Activated CD4-positive, alpha-beta T cell treated with anti-CD3 and anti-CD28 coated beads for 36 hours (primary cell): ENCODE measurements at places on chromosomes 13 and 19. TPM values are rescaled to one million over a fixed set of nuclear protein-coding genes. Genes with fewer than 3 reads are reported as not detected.

- no peak overlapping the region for H3K27ac ChIP-seq
- DNase-seq: no peak
- no peaks in the 10 kb centered on the region for H3K27me3 ChIP-seq
- H3K36me3 ChIP-seq: no peaks in the 10 kb centered on the region
- no peak overlapping the region for H3K4me3 ChIP-seq
- no peaks in the 10 kb centered on the region for H3K4me1 ChIP-seq
These were observed 746.9 kb downstream of the EFNB2 start for GRCh38 chr13:105788530-105788929.

GRCh38 chr13:77986713-77987112, 68.1 kb upstream of the EDNRB start:
- DNase-seq: no peak
- no peak overlapping the region for H3K27ac ChIP-seq
- no peak overlapping the region for H3K4me3 ChIP-seq
- H3K27me3 ChIP-seq: peaks cover 1% of the 10 kb centered on the region
- H3K4me1 ChIP-seq: no peaks in the 10 kb centered on the region

- no peak overlapping the region for H3K4me3 ChIP-seq
- no peaks in the 10 kb centered on the region for H3K27me3 ChIP-seq
- H3K4me1 ChIP-seq: no peaks in the 10 kb centered on the region
These were observed 6.7 kb upstream of the TMPRSS9 start for GRCh38 chr19:2353159-2353886.

- no peaks in the 10 kb centered on the region for H3K4me1 ChIP-seq
- H3K36me3 ChIP-seq: no peaks in the 10 kb centered on the region
- H3K4me3 ChIP-seq: no peak overlapping the region
- H3K27ac ChIP-seq: no peak overlapping the region
- DNase-seq: no peak
These were observed 121.8 kb downstream of the URI1 start for GRCh38 chr19:30063650-30064347.

DNA sequence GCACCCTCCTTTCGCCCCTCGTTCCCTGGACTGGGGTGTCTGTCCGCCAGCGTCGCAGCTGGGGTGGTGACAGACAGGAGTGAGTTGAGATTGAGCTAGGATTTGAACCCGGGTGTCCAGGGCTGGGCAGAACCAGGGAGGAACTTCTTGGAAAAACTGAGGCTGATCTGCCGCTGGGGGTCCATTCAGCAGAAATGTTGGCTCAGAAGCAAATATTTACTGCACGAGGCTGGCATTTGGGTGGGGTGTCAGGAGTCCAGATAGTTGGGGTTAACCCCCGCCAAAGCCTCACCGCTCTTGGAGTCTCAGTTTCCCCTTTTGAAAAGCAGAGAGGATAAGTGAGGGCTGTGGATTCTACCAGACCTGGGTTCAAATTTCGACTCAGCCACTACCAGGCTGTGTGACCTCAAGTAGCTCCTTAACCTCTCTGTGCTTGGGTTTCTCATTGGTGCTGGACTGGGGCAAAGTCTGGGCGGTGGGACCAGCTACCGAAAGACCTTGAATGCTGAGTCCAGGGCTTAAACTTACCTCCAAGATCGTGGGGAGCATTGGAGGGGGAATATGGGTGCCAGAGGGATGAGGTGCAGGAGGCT, 20.9 kb downstream of the MAST3 start:
- H3K36me3 ChIP-seq: peaks cover 6% of the 10 kb centered on the region
- H3K4me3 ChIP-seq: peak overlapping the region; percentile 74
- peaks cover 34% of the 10 kb centered on the region for H3K4me1 ChIP-seq
- H3K27me3 ChIP-seq: no peaks in the 10 kb centered on the region

DNA sequence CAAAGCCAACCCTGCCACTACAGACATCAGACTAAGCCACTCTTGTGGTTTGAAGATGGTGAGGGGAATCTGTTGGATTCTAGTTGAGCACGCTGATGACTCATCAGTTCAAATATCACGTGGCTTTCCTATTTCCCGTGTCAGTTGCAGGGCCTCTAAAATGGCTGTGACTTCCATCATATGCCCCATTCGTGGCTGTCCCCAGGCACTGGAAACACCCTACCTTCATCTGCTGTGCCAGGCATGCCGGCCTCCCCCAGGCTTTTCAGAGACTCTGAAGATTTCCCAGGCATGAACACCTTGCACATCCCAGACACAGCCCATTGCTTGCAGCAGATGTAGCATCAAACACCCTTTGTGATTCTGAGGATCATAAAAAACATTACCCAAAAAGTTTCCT, 659.9 kb downstream of the UQCRFS1 start:
- H3K27ac ChIP-seq: no peak overlapping the region
- DNase-seq: peak; percentile 30
- no peaks in the 10 kb centered on the region for H3K36me3 ChIP-seq
- peaks cover 6% of the 10 kb centered on the region for H3K4me1 ChIP-seq

- no peak overlapping the region for H3K4me3 ChIP-seq
- no peaks in the 10 kb centered on the region for H3K27me3 ChIP-seq
- H3K4me1 ChIP-seq: peaks cover 30% of the 10 kb centered on the region
- H3K27ac ChIP-seq: no peak overlapping the region
- no peak for DNase-seq
These were observed 11.8 kb downstream of the TGFB1 start for GRCh38 chr19:41341669-41342490.

DNA sequence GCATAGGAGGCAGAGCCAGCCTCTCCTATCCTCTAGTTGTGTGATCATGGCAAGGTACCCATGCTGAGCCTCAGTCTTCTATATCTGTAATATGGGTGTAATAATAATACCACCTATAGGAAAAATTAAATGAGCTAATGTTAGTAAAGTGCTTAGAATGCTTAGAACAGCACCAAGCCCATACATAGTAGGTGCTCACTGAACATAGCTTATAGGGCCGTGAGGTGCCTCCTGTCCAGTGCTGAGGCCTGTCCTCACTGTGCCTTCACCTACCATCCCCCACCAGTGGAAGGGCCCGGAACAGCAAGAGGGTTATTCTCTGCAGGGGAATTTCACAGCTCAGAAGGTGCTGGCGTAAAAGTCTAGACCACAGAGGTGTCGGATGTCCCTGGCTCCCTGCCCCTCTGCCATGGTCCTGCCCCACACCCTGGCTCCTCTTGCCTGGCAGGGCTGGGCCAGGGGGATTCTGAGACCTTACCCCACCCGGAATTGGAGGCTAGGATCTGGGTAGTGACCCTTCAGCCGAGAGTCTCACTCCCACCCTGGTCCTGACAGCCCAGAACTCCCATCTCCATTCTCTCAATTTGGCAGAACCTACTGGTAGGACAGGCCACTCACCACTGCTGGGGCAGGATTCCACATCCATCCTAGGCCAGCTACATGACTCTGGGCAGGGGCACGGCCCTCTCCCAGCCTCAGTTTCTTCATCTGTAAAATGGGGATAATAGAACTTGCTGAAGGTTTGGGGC, 2.2 kb upstream of the SCN1B start:
- no peak overlapping the region for H3K27ac ChIP-seq
- H3K4me3 ChIP-seq: no peak overlapping the region
- peaks cover 34% of the 10 kb centered on the region for H3K36me3 ChIP-seq
- DNase-seq: no peak
- peaks cover 6% of the 10 kb centered on the region for H3K4me1 ChIP-seq

PPM1N gene
- total RNA-seq: 2.8 TPM

ZNF835 gene
- total RNA-seq: 2.8 TPM

- no peaks in the 10 kb centered on the region for H3K36me3 ChIP-seq
- H3K4me3 ChIP-seq: no peak overlapping the region
- H3K27me3 ChIP-seq: no peaks in the 10 kb centered on the region
These were observed 361.5 kb downstream of the ENOX1 start for GRCh38 chr13:43425234-43425633.

DNA sequence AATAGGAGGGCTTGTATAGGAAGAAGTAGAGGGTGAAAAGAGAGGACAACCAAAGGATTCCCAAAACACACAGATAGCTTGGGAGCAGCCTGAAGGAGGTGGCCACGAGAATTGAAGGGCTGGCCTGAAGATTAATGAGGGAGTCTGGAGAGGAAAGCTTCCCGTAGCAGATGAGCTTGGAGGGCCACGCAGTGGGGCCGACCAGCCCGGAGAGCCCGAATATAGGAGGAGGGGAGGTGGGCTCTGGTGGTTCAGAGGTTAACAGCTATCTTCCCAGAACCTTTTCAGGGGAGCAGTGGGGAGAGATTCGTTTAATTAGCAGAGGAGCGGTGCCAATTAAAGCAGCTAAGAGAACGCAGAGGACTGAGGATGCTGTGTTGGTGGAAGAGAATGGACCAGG, 154.9 kb downstream of the STK24 start:
- DNase-seq: no peak
- no peaks in the 10 kb centered on the region for H3K36me3 ChIP-seq
- H3K27me3 ChIP-seq: peaks cover 11% of the 10 kb centered on the region
- no peak overlapping the region for H3K4me3 ChIP-seq
- no peaks in the 10 kb centered on the region for H3K4me1 ChIP-seq

PROZ gene
- not detected for total RNA-seq

DNA sequence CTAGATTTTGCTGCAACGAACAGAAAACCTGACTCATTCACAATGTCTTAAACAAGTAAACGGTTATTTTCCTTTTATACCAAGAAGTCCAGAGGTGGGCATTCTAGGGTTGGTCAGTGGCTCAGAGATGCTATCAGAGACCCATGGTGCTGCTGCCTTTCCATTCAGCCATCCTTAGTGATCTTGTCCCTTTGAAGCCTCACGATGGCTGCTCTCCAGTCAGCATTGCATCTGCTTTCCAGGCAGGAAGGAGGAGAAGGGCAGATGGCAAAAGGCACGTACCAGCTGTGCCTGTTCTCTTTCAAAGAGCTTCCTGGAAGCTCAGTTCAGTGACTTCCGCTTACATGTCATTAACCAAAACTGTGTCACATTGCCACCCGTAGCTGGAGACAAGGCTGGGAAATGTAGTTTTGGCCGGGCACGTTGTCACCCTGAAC, 30.1 kb downstream of the WDFY2 start:
- peak overlapping the region; percentile 73 for H3K4me3 ChIP-seq
- peak overlapping the region; percentile 91 for H3K27ac ChIP-seq
- DNase-seq: peak; percentile 77
- H3K36me3 ChIP-seq: peaks cover 2% of the 10 kb centered on the region
- H3K4me1 ChIP-seq: peaks cover 23% of the 10 kb centered on the region

NUDT19 gene
- 17.7 TPM for total RNA-seq

DNA sequence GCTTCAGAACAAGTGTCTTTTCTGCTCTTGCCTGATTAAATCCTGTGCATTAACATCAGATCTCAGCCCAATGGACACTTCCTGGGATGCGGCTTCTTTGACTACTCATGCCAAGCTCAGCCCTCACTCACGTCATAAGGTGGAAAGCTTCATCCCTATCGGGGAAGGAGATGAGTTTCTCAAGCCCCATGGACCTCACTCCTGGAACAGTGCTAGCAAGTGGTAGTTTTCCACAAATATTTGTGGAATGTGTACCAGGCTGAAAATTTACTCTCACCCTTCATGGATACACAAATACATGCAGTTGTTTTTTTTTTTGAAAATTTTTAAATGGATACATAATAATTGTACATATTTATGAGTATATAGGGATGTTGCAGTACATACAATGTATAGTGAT, 34.6 kb upstream of the FARP1 start:
- H3K36me3 ChIP-seq: no peaks in the 10 kb centered on the region
- H3K27me3 ChIP-seq: peaks cover 3% of the 10 kb centered on the region
- DNase-seq: no peak
- no peak overlapping the region for H3K4me3 ChIP-seq

DNA sequence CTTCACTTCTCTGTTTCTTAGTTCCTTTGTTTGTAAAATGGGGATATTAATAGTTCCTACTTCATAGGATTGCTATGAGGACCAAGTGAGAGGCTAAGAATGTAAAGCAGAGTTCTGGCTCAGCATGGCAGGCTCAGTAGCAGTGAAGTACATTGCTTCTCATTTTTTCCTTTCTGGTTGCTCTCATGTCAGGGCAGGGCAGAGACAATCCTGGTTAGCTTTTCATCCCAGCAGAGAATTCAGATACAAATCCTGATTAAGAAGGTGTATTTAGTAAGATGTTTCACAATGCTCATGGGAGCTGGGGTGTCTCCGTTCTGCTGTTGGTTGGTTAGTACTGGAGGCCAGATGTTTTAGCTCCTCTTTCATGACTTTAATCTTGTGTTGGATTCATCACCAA, 42.9 kb downstream of the WASF3 start:
- peaks cover 7% of the 10 kb centered on the region for H3K4me1 ChIP-seq
- no peak overlapping the region for H3K27ac ChIP-seq
- H3K36me3 ChIP-seq: no peaks in the 10 kb centered on the region

DNA sequence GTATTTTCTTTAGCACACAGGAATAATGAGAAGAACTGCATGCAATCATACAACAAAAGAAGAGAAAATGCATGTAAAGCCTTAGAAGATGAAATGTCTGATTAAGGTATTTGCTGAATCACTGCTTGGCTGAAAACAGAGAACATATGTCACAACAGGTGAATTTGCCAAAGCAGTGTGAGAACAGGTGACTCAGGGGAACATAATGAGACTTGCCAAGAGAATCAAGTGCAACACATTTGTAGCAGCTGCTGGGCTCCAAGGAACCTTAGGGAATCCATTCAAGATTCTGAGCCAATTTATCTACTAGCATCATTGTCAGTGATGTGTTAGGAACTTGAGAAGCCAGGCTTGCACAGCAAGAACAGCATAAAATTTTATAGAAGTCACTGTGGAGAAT, 273.1 kb downstream of the PCDH20 start:
- DNase-seq: no peak
- H3K4me1 ChIP-seq: no peaks in the 10 kb centered on the region
- H3K27ac ChIP-seq: no peak overlapping the region
- no peak overlapping the region for H3K4me3 ChIP-seq
- H3K27me3 ChIP-seq: no peaks in the 10 kb centered on the region

DNA sequence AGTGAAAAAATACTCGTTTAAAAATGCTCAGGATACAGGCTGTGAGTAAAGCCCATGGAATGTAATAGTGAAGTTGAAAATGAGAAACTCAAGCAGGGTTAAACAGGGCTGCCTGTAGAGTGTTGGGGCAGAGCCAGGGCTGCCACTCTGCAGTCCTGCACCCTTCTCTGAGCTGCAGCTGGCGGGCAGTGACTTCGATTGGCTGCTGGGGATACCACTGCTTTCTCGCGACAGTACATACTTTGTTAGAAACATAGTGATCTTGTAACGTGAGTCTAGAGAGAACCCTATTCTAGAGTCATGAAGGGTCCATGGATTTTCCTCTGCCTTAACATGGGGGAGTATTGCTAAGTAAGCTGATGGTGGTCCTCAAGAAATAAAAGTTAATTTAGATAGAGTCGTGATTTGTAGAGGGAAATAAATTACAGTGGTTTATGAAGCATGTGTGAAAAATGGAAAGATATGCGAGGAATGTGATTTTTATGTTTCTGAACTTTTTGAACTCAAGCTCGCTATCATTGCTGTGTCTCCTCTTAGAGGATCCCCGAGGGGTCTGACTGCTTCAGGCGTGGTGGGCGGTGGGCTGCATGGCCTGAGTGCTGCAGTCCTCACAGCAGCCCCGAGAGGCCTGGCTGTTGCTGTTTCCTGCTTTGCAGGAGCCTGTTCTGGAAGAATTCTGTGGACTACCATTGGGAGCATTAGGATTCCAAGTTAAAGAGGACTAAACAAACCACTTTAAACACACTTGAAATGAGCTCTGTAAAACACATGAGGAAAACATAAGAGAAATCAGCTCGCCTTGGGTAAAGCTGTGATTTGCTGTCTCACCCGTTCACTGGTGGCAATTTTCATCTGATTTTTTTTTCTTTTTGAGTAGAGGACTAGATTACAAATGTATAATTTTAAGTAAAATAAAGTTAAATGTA, 95.7 kb downstream of the ARHGEF7 start:
- no peaks in the 10 kb centered on the region for H3K27me3 ChIP-seq
- H3K4me3 ChIP-seq: no peak overlapping the region
- no peak for DNase-seq
- H3K27ac ChIP-seq: peak overlapping the region; percentile 35

IL12RB1 gene
- 17.2 TPM for total RNA-seq

MADCAM1 gene
- not detected for total RNA-seq
